ENCODE measurements at places on chromosomes 6 and 20.

DNA sequence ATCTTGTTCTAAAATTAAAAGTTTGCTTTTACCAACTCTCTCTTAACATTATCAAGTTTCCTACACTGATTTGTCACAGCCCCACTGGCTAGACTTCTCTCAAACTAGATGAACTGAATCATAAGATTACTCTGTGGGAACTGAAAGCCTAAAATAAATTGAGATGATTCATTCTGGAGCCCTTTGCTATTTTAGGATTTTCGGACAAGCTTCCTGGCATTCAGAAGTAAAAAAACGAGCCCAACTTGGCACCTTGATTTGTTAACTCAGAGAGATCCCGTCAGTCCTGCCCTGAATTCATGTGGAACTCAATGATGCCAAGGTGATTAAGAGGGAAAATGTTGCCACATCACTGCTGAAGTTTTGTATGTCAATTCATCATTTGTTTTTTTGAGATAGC, 122.0 kb upstream of the NRSN1 start:
- DNase-seq, result no peak

DNA sequence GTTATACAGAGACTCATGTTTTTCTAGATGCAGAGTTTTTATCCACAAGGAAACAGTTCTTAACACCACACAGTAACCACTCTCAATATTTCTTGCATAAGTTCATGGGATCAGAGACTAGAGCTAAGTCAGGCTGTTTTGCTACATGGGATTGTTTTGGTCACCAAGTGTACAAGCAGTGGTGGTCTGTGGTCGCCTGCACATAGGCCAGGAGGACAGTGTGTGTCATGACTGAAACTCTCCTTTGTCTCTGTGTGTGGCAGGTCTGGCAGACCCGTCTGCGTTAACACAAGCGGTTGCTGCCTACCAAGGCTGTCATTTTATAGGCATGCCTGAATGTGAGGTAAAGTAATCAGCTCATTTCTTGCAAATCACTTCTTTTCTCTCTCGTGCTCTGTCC, 18.9 kb downstream of the WRNIP1 start:
- no peak for DNase-seq

DNA sequence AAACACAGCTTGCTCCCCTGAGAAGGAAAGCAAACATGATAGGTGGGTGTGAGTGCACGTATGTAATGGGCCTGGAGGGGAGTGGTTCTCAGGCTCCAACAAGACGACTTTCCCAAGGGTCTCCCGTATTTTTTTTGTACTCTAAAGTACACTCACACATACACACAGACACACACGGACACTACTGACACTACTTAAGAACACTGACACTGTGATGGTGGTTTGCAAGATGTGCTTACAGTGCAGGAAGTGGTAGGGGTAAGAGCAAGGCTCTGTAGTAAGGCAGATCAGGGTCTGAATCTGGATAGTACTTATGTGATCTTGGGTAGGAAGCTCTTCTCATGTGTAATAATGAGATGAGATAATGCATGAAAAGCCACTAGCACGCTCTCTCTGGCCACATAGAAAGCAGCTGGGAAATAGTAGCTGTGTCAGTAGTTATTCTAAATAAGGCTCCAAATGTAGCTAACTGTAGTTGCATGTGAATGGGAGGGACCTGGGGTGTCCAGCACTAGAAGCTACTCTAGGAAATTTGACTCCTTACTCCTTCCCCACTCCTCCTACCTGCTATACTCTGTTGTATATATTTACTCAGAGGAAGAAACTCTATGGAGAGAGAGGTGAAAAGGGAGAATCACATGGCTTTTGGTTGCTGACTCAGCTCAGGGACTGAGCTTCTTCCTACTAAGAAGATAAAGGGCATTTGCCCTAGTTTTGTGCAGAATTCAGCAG, 8.4 kb upstream of the ZBTB24 start:
- DNase-seq, result peak; percentile 40

GRCh38 chr20:18839507-18840247, 26.1 kb downstream of the SCP2D1 start:
- DNase-seq, result no peak

DNA sequence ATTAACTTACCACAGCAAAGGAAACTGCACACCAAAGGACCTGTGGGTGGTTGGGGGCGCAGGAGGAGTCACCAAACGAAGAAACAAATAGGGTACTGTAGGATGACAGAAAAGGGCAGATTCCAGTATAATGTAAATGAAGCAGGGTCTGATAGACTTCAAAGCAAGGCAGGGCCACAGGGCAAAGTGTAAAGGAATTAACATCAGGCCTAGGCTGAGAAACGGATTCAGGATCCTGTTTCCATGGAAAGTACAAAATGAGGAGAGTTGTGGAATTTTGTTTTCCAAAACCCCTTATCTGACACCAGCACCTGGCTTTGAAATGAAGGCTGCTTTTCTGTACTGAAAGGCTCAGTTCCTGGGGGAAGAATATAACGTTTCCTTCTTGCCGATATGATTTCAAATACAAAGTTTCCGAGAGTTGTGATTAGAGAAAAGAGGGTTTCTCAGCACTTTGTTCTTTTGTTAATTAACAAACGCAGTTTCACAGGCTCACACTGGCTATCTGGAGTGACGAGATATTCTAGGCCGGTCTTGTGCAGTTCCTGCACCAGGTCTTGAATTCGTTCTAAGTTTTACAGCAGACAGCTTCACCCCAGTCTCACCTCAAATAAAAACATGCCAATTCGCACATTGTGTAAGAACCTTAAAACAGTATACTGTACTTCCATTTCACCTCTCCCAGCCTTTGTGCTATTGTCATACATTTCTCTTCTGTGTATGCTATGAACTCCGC, 5.8 kb downstream of the DEFB123 start:
- DNase-seq, result no peak

DNA sequence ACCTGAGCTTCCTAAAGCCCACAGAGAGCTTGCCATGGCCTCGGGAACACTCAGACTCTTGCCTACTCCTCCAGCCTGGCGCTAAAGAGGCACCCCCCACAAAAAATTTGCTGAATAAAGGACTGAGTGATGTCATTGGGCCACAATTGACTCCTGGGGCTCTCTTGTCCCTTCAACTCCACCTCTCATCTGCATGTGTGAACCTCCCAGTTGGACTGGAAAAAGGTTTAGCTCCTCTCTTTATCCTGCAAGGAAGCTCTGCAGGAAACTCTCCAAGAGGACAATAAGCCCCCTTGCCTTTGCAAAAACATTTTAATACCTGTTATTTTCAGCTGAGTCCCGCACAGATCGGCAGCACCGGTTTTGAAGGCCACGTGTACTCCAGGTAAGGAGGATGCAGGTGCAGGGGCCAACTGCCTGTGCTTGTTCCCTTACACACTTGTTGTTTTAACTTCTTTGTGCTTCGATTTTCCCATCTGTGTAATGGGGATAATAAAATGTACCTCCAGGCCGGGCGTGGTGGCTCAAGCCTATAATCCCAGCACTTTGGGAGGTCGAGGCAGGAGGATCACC, 107.3 kb downstream of the TFAP2C start:
- DNase-seq, result no peak

- DNase-seq, result no peak
Measured at GRCh38 chr6:20791944-20792343, 257.7 kb downstream of the CDKAL1 start.

DNA sequence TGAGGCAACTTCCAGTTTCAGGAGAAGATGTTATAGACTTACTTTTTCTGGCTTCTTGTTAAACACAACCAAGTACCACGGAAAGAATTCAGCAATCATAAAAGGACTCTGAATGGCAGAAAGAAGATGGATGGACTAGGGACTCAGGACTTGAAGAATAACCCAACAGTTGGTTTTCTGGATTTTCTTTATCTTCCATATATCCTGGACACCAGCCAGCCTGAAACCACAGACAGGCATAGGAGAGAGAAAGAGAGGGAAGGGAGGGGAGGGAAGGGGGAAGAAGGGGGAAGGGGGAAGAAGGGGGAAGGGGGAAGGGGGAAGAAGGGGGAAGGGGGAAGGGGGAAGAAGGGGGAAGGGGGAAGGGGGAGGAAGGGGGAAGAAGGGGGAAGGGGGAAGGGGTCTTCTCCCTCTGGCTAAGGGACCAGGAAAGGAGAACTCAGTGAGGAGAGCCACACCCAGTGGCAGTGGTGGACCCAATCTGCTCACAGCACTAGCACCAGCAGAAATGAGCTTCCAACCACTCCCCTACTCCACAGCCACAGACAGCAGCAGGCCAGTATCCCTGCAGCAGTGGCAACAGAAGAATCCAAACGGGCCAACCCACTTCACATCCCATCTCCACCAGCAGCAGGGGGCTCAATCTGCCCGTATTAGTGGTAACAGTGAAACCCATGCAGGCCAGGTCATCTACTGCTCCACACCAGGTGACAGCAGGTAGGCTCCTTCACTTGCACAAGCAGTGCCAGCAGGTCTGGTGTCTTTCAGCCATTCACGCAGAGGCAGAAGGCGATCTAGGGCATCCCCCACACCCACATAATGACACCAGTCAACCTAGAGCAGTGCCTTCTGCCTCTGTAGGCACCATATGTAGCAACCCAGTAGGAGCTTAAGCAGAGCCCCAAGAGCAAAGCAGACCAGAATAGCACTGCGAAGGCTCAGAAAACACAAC, 78.6 kb downstream of the TRMT6 start:
- no peak for DNase-seq

GRCh38 chr6:55320696-55321086, 6.6 kb upstream of the GFRAL start:
- DNase-seq, result no peak

- DNase-seq, result no peak
Measured at GRCh38 chr6:154112181-154112809, 73.3 kb downstream of the OPRM1 start.

DNA sequence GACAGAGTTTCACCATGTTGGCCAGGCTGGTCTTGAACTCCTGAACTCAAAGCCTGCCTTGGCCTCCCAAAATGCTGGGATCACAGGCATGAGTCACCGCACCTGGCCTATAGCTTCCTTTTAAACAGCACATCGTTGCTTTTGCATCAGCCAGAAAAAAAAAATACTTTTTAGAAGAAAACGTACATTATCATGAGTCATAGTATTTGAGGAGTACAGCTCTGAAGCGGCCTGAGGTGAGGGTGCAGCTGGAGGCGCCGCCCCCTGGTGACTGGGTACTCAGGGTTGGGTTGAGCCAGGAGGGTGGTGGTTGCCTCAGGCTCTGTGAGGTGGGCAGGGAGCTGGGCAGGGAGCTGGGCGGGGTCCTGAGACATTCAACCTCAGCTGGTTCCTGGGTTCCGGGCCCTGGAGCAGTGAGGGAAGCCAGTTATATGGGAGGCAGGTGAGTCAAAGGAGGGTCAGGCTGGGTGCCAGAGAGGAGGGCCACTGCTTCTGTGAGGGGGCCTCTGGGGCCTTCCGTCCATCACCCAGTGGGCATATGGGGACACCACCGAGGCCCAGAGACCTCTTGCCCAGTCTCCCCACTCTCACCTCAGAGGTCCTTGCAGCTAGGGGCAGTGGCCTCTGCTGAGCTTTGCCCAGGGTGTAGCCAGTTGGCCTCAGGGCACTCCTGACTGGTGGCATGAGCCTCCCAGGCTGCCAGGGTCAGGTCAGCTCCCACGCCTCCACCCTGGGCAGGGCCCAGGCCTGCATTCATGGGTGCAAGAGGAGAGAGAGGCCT, 11.7 kb upstream of the ID1 start:
- no peak for DNase-seq

DNA sequence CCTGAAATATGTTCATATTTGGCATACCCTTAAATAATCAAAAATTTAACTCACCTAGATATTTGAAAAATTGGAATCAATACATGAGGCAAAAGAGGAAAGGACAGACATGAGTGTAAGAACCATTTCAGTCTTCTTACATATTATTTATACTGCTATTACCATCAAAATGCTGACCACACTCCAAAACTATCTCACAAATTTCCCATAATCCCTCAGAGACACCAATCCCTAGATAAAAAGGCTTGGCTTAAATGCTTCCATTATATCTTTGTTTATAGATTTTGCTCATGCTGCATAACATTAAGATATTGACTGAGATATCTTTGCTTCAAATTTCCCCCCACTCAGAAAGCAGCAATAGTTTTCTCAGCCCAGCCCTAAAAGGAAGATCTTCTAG, 11.7 kb upstream of the NT5DC1 start:
- no peak for DNase-seq

DNA sequence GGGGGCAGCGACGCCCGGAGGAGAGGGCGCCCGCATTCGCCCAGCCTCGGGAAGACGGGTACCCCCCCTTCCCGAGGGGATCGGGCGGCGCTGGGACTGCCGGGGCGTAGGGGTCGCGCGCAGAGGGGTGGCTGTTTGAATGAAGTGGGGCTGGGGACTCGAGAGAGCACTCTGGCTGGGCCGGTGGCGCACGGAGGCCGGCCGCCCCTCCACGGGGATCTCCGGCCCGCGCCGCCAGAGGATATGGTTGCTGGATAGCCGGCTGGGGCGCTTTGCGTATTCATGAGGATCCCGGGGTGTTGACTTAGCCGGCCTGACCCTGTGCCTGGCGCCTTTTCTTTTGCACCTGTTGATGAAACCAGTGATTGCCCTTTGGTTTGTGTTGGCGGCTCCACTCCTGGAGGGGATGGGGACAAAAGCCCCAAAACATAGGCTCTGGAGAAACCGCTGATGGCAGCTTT, 469 bp downstream of the SYNJ2 start:
- DNase-seq, result peak; percentile 24

DNA sequence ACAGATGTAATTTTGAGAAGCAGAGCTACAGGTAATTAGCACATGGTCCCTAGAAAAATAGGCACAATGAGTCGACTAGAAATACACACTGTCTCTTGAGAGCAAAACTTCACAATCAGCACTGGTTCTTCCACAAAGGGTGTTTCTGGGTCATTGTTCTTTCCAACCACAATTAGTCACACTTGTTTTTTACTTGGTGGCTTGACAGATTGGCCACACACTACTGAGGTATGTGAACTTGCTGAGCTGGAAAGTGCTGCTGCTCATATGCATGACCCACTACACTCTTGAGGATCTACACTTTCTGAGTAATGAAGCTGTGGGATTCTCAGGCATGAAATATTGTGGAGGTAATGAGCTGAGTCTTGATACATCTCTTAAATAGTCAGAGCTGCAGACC, 347.7 kb downstream of the BCKDHB start:
- no peak for DNase-seq

GRCh38 chr6:144408161-144408560, 123.0 kb downstream of the UTRN start:
- no peak for DNase-seq

GRCh38 chr6:113697632-113698410, 159.3 kb upstream of the MARCKS start:
- no peak for DNase-seq

GRCh38 chr6:1577896-1578745, 31.6 kb upstream of the FOXC1 start:
- DNase-seq, result no peak

GRCh38 chr6:101399616-101400162, 6.2 kb downstream of the GRIK2 start:
- no peak for DNase-seq

DNA sequence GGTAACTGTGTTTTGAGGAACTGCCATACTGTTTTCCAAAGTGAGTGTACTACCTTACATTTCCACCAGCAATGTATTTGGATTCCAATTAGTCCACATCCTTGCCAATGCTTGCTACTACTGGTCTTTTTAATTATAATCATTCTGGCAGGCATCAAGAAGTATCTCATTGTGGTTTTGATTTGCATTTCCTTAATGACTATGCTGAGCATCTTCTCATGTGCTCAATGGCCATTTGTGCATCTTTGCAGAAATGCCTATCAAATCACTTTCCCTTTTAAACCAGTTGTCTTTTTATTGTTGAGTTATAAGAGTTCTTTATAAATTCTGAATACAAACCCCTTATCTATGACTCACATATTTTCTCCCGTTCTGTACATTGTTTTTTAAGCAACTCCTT, 75.9 kb downstream of the ATG5 start:
- no peak for DNase-seq
